Activated naive CD4-positive, alpha-beta T cell (primary cell): ENCODE measurements at places on chromosomes 1 and 21.

- DNase-seq: no peak
Measured at GRCh38 chr1:104125970-104126369, 376.3 kb downstream of the AMY1C start.

- no peak for DNase-seq
Measured at GRCh38 chr1:200240656-200241055, 169.2 kb downstream of the ZNF281 start.

DNA sequence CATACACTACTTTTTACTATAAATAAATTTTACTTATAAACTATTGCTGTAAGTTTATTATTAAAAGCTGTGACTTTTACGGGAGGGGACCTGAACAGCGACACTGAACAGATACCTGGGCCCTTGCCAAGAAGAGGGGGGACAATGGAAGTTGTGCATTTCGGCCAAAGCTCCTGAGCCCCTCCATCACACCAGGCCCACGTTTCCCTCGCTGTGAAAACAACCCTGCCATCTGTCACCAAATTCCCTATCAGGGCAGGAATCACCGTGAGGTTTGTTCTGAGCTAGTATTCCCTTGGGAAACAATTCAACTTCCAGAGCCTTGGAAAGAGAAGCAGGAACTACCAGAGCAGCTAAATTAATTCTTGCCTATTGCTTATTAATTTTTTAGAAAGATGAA lies 37.0 kb downstream of the VTCN1 start:
- no peak for DNase-seq

GRCh38 chr1:16073490-16074119 lies at the start of gene FAM131C:
TSS of gene FAM131C (minus strand) at chr1:16073651. CDS start at chr1:16073442, 209 bp downstream.
- DNase-seq: no peak

DNA sequence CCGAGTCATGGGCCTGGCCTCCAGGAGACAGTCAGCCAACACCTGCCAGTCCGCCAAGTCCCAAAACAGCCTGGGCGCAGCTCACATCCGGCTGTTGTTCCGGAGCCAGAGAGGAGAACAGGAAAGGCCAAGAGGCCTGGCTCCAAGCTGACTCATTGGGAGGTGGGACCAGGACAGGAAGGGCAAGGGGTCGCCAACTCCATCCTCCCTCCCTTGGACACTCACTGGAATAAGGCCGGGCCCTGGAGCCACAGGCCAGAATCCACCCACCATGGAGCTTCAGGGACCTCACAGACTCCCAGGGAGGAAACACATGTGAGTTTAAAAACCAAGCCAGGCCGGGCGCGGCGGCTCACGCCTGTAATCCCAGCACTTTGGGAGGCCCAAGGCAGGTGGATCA lies 25.1 kb upstream of the CLIC4 start:
- DNase-seq: no peak

DNA sequence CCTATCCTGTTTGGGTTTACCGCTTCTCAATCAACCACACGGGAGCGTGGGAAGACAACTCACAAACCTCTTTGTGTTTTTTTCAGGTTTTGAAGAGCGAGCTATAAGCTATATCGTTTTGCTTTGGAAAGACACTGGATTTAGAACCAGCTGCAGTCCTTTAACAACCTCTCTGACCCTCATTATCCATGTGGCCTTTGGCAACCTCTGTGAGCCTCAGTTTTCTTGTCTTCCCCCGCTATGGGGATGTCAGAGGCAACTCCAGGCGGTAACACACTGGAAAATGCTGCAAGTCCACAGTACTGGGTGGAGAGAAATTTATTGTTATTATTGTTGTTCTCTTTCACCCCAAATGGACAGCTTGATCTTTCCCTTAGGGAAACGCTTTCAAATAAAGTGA lies 100.0 kb downstream of the ETS2 start:
- no peak for DNase-seq

DNA sequence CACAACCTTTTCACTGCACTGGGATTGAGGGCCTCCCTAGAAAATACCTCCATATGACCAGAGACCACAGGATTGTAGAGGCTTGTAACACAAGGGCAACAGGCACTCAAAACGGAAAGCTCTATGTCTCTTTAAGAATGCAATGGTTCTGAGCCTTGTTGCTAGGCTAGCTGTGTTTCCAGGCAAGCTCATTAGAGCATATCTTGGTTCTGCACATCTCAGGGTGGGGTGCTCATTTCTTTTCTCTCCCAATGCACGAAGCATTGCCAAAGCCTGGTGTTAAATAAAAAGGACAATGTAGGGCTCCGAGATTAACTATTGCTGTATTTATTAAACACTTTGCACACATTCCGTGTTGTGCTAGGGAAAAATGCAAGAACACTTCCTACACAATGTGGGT lies 315.9 kb downstream of the PRDM2 start:
- no peak for DNase-seq

GRCh38 chr1:200890818-200891773 lies 3.6 kb upstream of the INAVA start:
- no peak for DNase-seq

DNA sequence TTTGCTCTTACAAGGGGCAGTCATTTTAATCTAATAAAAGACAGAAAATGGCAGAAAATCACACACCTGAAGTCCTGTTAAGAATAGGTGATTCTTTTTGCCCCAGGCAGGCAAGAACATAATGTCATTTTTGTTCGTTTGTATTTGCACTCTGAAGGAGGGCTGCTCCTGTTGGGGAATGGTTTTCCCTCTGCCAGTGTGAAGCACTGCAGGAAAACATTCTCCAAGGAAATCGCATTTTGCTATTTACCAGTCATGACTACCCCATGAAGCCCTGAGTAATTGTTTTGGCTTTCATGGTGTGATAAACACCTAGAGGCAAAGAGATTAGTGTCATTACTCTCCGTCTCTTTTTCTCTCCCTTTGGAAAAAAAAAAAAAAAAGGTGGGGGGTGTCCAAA lies 345.5 kb downstream of the NTNG1 start:
- no peak for DNase-seq
